Motor neuron (in vitro differentiated cells): ENCODE measurements at places on chromosomes 3 and 15. TPM values are rescaled to one million over a fixed set of nuclear protein-coding genes. Genes with fewer than 3 reads are reported as not detected.
A peak's percentile ranks its signal among the peaks of the same experiment; 100 is the strongest.

CHDH gene
- total RNA-seq = 0.87 and 0.96 TPM in 2 replicates

LRRC31 gene
- not detected in 2 replicates for total RNA-seq

VGLL3 gene
- 0.73 and 0.85 TPM in 2 replicates for total RNA-seq

GRCh38 chr15:67884514-67885174 lies 44.8 kb upstream of the RNU6-1 start:
- peak; percentile 93 for ATAC-seq

- ATAC-seq = no peak
Observed at GRCh38 chr3:160384639-160385318, 14.2 kb downstream of the IFT80 start.

DNA sequence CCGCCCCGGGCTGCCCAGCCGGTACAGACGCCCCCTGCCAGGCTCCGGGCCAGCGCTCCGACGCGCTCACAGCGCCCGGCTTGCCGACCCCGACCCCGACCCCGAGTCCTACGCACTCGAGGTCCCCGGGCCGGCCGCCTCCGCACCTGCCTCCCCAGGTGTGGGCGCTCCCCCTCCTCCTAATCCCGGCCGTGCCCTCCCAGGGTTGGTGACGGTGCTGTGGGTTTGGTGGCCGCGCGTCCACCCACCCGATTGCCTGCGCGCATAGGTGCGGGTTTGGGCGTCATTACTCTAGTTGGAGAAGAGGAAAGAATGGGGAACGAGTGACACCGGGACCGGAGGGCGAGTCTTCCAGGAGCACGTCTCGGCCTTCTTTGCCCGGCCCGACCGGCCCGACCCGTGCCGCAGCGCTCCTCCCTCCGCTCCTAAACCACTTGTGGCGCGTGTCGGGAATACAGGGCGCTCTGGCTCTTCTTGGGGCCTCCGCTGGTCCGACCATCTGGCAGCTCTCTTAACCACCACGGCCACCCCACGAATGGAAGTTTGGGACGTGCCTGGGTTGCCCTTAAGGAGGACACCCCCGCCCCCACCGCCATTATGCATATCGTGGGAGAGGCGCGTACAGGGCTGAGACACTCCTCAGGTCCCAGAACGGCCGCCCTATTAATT lies 810 bp upstream of the THRB start:
- ATAC-seq = peak; percentile 6

- ATAC-seq = no peak
Observed at GRCh38 chr15:95973566-95974256, 356.8 kb upstream of the NR2F2 start.

- no peak for ATAC-seq
Observed at GRCh38 chr3:185279587-185280138, 25.8 kb upstream of the EHHADH start.

DNA sequence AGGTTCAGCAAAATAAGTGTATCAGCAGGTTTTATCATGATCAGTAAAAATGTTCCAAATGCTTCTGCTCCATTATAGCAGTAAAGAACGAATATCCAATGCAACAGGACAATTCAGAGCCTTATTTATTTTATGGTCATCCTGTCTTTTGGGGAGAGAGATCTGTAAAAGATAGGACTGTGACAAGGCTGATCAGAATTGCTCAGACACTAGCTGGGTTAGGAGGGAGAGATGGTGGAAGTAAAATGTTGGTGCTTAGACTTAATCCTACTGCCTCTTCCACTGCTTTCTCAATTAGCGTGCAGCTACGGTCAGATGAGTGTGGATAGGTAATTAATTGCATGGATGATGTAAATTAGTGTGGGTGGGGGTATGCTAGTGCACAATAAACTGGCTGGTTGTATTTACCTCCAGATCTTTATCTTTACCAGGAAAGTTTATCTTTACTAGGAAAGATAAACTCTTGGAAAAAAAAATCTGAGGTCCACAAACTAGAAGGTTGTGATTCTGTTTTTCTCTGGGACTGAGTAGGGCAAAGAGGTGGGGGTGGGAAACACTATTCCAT lies 2.2 kb downstream of the EID1 start:
- ATAC-seq = no peak

DNA sequence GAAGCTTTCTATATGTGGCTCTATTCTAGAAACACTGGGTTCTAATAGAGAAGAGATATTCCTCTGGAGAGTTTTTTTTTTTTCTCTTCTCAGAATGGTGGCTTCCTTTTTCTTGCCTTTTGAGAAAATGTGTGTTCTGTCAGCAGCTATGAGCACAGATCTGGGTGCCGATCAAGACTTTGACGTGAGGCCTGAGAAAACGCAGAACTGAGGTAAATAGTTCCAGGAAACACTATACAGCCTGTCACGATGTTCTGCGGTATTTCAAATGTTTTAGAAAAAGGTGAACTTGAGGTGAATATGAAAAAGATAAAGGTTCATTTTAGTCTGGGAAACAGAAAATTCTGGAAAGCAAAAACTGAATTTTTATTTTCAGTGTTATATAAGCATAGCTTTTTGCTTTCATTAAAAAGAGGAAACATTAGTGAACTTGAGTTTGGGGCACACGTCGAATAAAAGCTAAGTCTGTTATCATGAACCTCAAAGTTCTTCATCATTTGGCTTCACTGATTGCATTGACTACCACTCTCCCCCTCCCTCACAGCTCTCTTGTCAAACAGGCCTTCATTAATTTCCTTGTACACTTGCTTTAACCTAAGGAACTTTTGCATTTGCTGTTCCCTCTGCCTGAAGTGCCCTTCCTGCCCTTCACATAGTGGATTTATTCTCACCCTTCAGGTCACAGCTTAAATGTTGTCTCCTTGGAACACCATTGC lies 265.1 kb downstream of the NFKBIZ start:
- ATAC-seq = no peak

DNA sequence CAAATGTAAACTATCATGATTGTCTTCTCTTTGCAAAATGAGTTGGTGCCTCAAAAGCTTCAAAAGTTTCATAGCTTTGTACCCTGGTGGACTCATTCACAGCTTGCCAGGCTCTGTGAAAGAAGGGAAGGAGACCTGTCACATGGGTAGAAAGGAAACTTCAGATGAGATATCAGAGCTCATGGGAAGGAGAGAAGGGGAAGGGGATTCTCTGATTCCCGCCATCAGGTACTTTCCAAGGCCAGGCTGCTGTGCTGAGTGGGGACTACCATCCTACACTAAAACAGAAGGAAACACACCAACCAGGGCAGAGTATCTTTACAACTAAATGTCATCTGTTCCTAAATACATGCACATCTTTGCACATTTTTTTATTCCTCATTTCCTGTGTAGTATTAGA lies 9.2 kb downstream of the ILDR1 start:
- ATAC-seq = no peak

DNA sequence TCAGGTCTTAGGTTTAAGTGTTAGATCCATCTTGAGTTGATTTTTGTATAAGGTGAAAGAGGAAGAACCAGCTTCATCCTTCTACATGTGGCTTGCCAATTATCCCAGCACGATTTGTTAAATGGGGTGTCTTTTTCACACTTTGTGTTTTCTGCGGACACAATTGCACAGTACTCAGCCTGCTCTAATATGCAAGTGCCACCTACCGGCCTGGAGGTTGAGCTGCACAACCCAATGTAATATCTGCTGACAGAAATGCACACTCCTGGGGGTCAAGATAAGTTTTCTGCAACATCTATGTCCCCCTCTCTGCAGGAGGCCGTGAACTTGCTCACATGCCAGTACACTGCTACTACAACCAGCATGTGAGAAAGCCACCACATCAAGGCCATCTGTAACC lies 791.9 kb upstream of the ROBO1 start:
- no peak for ATAC-seq

DNA sequence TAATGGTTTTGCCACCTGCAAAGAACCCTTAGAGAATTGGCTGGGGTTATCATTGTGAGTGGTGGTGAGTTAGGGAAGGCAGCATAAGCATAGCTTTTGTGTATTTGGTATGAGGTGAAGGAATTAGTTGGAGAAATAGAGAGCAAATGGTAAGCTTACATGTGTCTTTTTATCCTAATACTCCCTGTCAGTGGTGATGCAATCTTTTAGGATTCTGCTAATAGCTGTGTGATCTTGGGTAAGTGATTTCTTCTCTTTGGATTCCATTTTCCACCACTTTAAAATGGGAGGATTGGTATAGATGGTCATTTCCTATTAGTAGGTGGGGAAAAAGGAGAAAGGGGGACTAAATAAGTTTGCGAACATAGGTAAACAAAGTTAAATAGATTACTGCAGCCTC lies 30.9 kb downstream of the PIAS1 start:
- no peak for ATAC-seq

- ATAC-seq = no peak
Observed at GRCh38 chr15:69314131-69314530, 15.4 kb downstream of the PAQR5 start.
